Stimulated activated CD4-positive, alpha-beta T cell treated with anti-CD3 and anti-CD28 coated beads, Interleukin-2, amount 100 ng/mL, for 24 hours (primary cell): ENCODE measurements at places on chromosomes 3 and 15.

DNA sequence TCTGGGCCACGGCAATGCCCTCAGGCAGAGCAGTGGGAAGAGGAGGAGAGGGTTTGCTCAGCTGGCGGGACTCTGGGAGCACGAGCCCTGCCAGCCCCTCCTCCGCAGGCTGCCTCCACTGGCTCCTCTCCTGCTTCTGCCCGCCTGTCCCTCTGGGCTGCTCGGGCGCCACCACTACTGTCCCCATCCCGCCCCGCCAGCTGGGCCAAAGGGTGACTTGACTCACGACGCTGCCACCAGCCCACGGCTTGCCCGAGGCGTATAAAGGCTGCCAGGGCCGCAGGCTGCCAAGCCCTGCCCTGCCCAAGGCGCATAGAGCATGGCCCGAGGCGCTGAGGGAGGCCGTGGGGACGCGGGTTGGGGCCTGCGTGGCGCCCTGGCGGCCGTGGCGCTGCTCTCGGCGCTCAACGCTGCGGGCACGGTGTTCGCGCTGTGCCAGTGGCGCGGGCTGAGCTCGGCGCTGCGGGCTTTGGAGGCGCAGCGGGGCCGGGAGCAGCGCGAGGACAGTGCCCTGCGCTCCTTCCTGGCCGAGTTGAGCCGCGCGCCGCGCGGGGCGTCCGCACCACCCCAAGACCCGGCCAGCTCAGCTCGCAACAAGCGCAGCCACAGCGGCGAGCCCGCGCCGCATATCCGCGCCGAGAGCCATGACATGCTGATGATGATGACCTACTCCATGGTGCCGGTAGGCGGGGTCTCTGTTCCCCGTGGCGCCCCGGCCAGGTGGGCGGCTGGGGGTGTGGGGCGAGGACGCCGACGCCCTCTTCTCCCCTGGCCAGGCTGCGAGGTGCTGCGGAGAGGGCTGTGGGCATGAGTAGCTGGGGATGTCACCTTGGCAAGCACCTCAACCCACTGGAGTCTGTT, at the start of gene GLDN:
Gene GLDN, plus strand, starts transcription at position 290 of the 861 bp plus-strand sequence. Its CDS starts 30 bp downstream, at position 320.
- no peak for DNase-seq

- DNase-seq: no peak
Observed at GRCh38 chr3:124885466-124886167, 1.5 kb downstream of the ITGB5 start.

- DNase-seq: no peak
Observed at GRCh38 chr3:58013099-58013498, 4.9 kb downstream of the FLNB start.

DNA sequence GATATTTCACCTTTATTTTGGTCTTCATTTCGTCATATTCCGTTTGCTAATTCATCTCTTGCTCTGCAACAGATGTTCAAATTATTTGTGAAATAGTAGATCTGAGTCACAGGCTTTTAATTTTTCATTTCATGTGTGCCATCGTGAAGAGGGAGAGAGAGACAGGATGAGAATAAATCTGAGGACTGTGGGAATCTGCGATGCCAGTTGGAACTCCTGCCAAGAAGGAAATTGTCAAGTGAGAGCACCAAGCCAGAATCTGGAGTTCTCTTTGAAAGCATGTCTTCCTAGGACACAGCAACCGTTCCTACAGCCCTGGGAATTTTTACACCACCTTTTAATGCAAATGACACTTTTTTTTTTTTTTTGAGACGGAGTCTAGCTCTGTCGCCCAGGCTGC, 48.8 kb downstream of the NSMCE3 start:
- DNase-seq: no peak

DNA sequence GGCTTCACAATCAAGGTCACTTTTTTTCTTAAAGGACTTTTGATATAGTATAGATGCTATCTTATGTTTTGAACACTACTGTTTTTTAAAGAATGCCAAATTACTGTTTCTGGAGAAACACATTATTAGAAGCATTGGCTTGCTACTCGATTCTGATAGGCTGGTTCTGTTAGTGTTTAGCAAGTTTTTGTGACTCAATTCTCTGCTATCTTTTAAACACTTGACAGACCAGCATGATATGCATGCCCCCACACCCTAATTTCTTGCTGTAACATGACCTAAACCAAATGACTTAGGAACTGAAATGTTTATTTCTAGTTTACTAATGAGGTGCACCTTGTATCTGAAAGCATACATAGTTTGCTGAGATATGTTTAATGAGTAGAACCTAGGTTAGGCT, 5.5 kb upstream of the IL20RB start:
- no peak for DNase-seq

- no peak for DNase-seq
Observed at GRCh38 chr3:45559560-45560118, 34.9 kb upstream of the LIMD1 start.

DNA sequence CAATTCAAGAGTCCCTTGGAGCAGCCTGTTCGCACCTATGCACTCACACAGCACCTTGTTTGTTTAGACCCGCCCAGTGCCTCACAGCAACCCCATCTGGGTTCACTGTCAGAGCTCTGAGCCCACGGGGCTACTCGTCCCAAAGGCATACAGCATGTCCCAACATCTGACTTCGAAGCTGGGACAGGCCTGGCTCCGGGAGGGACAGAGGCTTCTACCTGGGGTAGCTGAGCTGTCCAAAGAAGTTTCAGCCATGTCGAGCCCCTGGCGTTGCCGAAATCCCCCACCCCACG, 28.6 kb upstream of the CYP11A1 start:
- DNase-seq: no peak

GRCh38 chr3:150902988-150903387, 2.3 kb downstream of the MINDY4B start:
- no peak for DNase-seq

- no peak for DNase-seq
Observed at GRCh38 chr3:126369490-126369889, 12.3 kb upstream of the KLF15 start.

DNA sequence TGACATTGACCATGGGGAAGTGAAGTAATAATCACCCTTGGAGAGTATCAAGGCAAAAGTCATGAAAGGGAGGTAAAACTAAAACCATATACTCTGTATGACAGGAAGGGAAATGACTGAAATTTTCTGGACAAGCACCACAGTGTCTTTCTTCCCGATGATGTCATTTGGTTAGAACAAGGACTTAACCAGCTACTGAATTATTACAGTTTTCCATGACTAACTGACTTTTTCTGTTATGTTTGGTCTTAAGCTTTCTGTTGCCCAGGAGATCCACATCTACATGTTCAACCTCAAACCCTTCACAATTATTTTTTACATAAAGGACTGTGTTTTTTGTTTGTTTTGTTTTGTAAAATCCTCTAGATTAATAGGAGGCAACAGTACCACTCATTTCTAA, 191.9 kb upstream of the IL12A start:
- DNase-seq: no peak

DNA sequence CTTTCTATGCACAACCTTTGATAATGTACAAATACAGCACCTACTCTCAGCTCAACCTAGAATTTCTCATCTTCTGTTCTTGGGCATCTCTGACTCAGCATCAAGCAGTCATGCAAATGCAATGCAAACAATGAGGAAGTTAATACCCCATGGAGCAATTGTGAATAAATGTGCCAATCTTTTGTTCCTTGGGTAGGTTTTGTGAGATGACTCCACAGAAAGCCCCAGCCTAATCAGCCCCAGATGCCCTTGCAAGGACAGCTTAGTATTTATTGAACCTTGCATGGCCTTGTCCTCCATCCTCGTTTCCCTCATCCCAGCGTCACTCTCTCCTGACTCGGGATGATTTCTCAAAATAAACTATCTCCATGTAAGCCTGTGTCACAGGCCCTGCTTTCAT, 494.7 kb upstream of the NECTIN3 start:
- DNase-seq: no peak

DNA sequence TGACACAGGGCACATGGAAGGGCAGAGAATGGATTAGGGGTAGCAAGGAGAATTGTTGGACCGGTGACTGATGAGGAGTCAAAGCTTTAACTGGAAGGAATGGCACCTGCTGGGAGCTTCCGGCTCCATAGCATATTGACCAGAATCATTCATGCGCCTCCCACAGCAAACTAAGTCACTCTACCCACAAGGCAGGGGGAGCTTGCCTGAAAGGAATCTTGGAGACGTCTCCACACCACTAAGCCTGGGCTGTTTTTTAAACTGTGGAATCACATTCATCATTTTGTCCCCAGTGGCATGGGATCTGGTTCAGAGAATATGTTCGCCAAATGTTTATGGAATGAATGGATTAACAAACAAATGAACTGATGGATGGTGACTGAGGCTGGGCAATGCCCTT, 57.0 kb upstream of the ITGA11 start:
- no peak for DNase-seq

GRCh38 chr15:95025924-95026728, 794.8 kb downstream of the MCTP2 start:
- DNase-seq: no peak

DNA sequence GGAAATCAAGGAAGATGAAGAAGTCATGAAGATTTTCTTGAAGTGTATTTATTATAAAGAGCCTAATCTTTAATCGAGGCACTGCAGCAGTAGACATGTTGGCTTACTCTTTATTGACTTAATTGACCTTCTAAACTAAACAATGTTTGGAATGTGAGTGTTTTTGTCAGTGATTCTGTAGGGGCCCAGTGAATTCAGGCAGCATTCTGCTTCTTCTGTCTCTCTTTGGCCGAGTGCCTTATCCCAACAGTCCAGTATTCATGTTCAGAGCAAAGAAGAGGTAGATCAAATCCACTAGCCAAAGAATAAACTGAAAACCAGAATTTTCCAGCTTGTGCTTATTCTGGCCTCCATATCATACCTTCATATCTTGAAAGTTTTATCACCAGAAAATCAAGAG, 55.7 kb downstream of the RLBP1 start:
- no peak for DNase-seq

GRCh38 chr15:100174904-100175275, 166.9 kb downstream of the ADAMTS17 start:
- no peak for DNase-seq

GRCh38 chr15:45249125-45249780, 2.8 kb upstream of the SLC28A2 start:
- DNase-seq: no peak
